ENCODE measurements at places on chromosomes 12 and 14.

DNA sequence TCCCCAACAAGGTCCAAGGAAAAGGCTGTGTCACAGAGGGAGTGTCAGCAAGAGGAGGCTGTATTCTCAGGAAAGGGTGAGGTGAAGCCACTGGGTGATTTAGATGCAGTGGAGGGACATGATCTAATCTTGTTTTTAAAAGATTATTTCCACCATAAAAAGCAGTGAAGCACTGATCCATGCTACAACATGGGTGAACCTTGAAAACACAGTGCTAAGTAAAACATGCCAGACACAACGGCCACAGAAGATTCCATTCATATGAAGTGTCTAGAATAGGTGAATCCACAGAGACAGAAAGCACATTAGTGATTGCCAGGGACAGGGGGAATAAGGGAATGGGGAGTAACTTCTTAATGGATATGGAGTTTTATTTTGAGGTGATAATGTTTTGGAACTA lies 12.8 kb downstream of the RITA1 start:
- no peak for DNase-seq

DNA sequence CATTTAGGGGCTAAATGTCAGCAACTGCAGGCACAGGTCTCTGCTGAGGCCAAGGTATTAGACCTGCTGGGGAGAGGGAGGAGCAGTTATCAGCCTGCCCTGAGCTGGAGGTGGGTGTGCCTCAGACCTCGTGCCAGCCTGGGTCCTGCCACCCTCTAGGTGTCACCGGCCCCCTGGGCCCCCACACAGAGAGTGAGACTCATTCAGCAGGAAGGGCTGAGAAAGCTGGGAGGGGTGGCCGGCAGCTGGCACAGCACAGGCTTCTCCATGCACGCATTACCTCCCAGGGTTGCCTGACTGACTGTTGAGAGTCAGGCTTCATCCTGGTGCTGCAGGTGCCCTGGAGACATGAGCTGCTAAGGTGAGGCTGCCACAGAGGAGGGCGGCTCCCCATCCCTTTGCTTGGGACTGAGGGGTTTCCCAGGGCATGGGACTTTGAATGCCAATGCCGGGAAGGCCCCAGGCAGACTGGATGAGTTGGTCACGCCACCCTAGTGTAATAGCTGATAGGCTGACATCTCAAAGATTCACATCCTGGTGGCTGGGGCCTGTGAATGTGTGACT lies 75.3 kb upstream of the C14orf180 start:
- DNase-seq = no peak

- DNase-seq = no peak
These were observed 224.1 kb upstream of the PLEKHG7 start for GRCh38 chr12:92478692-92479091.

GRCh38 chr12:114812384-114812783 lies 128.4 kb upstream of the TBX3 start:
- DNase-seq = no peak

DNA sequence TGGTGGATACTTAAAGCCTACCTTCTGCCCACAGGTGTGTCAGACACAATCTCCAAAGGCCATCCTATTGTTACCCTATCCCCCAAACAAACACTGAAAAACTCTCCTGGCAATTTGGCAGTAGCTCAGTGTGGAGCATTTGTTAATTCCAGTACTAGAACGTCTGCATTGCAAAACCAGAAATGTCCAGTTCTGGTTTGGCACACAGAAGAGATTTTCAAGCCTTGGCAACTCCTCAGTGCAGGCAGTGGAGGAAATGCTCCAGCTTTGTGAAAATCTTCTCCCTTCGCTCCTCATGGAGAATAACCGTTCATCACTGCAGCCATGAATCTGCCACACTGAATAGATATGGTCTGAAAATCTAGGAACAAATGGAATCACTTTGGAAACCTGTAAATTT lies 5.3 kb upstream of the SOCS2 start:
- no peak for DNase-seq

DNA sequence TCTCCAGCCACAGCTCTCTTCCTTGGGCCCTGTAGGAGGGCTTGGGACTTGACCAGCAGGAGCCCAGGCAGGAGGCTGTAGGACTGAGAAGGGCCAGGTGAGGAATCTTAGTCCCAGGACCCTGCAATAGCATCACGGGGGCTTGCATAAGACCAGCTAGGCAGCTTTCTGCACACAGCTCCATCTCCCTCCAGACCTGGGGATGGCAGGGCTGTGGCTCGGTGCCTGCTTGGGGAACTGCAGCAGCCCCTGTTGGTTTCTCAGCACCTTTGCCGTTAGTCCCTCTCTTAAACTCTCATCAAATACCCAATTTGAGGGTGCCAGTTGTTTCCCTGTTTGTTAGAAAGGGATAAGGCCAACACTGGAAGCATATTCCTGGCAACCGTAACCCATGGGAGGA lies 14.3 kb downstream of the DIO3 start:
- peak; percentile 20 for DNase-seq

GRCh38 chr14:63551332-63551731 lies 8.2 kb upstream of the PPP2R5E start:
- no peak for DNase-seq

- DNase-seq = no peak
These were observed 3.7 kb upstream of the ZFP36L1 start for GRCh38 chr14:68796418-68797101.

GRCh38 chr12:129964300-129964699 lies 60.5 kb upstream of the TMEM132D start:
- no peak for DNase-seq

GRCh38 chr12:42609605-42610004 lies 20.1 kb upstream of the PRICKLE1 start:
- no peak for DNase-seq

- no peak for DNase-seq
These were observed 12.4 kb downstream of the RAP1B start for GRCh38 chr12:68623059-68623458.

GRCh38 chr12:119460876-119461275 lies 126.3 kb downstream of the CCDC60 start:
- DNase-seq = no peak

DNA sequence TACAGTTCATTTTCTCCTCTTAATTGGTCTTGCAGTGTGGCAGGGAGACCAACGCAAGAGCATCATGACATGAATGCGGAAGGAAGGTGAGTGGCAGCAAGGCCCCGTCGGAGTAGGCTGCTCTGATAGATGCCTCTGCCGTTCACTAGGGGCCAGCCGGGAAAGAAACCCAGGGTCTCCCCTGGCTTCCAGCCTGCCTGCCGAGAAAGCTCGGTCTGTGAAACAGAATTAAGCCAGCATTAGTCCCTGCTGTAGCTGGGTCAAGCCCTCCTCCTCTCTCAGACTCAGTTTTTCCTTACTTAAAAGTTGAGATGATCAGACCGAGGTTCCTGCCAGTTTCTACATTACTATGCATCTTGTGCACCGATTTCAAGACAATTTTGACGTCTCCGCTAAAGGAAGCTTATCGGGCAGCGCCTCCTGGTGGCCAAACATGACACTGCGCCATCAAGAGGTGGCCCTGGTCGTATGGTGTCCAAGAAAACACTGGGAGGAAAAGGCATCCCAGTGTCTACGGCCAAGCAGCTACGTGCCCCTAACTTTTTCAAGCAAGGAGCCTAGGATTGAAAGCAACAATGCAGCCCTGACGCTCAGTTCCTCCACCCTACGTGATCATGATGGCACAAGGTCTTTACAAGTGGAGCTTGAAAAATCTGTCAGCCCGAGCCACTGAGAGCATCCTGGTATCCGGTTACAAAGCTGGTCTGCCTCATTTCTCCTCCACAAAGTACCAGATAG lies 131.6 kb downstream of the KSR2 start:
- peak; percentile 76 for DNase-seq

DNA sequence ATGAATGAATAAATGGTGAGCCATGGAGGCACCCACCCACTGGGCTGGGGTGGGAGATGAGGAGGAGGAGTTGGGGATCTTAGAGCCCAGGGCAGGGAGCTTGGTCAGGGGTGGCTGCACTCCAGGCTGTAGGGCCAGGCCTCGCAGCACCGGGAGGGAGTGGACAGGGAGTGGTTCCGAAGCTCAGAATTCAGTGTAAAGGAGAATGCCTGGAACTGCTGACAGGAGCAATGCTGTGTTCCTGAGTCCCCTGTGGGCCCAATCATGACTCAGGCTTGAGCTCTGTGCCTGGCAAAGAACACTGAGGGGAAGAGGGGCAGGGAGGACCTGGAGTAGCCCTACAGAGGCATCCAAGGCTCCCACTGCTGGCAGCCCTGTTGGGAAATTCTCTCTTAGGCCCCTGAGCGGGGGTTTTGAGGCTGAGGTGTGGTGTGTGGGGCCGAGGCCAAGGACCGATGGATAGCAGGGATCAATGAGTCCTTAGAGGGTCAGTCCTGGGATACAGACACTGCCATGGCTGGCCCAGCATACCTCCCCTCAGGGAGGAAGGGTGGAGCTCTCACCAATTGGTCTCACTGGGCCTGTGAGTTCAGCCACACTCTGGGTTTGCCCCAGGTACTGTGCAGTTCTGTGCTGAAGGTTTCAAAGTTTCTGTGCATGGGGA lies 9.5 kb upstream of the RABGGTA start:
- DNase-seq = no peak

DNA sequence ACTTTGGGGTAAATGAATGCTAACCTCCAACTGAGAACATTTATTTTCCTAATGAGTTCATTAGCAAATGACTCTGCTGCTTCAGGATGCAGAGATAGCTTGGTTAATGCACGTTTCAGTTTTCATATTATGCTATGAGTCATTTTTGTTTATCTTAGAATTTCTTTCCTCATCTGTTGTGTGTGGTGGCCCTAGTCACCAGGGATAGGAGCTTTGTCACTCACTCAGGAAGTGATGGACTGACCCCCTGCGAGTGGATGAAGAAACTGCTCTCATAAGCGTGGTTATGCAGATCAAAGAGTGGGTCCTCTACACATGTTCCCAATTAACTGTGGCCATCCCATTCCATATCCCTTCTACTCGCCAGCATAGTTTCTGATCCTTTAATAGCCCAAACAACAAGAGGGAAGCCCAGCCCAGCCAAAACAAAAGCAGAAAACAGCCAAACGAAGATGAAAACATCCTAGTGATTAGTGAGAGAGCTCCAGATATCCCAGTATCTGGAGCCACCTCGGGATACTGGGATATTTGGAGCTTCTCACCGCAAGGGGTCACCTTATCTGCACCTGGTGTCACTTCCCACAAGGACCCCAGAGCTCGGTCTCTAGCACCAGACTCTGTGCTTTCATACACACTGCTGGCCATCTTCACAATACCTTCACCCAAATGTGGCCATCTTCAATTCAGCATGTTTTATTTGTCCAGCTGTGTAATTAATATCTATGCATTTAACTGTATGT lies 8.6 kb downstream of the TC2N start:
- no peak for DNase-seq

DNA sequence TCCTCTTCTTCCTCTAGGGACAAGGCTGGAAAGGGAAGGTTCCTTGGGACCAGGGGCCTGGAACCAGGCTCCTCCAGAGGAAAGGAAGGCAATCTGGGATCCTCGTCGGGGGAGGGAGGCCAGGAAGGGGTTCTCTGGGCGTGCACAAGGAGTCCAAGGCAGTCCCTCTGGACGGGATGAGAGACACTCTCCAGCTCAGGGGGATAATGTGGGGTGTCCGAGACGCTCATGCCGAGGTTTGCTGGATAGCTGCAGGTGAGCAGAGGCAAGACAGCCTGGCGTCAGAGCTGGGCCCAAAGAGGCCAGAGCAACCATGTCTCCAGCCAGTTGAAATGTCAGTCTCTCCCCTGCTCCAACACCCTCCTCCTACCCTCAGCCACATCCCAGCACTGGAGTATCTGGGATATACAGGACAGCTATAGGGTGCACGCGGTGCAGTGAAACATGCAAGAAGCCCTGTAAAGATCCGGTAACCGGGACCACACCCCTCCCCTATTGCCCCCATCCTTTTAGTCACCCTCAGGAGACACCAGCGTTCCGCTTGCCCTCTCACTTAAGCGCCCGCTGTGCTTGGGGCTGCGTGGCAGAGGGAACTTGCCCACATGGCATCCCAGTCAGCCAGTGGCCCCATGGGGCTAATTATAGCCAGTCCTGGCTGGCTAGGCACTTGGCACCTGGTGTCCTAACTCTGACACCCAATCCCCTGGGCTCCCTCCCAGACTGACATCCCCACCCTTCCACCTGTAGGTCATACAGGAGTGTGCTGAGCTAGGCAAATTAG lies at the start of gene KLHL33:
Gene KLHL33 (minus strand): TSS at position 585 of the 781 bp plus-strand sequence. CDS start 355 bp downstream, at position 230.
- no peak for DNase-seq

- DNase-seq = no peak
These were observed 9.2 kb downstream of the RARG start for GRCh38 chr12:53222806-53223261.

DNA sequence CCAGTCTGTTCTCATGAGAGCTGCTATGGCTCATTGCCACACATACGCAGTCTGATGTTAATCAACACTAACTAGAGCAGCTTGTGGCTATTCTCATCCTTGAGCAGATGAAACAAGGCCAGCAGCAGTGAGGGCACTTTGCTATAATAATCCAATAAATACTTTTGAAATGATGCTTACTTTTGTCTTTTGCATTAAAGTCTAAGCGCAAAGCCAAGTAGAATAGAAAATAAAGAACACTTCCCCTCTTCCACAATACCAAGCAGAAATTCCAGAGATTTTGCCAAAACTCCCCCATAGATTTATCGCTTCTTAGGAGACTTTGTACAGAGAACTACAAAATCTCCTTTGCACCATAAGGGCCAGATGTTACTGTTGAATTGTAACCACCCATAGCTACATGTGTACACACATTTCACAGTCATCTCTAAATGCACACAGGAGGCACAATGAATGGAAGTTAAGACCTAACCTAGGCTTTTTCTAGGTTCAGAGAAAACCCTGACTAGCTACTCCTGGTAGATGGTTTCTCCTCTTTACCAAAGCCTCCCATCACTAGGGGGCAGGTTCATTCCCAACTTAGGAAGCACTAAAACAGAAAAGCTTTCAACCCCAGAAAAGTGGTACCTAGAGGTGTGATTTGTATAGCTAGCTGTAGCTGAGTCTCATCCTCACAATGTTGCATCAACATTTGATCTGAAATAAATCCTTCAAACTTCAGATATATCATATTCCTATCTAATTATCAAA lies 119.3 kb downstream of the HMGA2 start:
- DNase-seq = no peak

DNA sequence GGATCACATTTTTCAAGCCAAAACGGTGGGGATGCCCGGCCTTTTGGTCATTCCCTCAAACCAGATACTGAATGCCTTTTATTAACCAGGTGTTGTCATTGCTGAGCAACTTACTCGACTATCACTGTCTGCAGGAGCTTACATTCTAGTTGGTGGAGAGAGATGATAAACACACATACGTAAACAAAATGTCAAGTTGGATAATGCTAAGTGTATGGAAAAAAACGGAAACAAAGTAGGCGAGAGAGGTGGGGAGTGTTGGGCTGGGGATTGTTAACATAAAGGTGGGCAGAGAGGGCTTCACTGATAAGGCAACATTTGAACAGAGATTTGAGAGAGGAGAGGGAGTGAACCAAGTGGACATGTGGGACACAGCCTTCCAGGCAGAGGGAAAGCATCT lies 4.5 kb downstream of the C12orf43 start:
- no peak for DNase-seq
